Mucosa of gallbladder (tissue), 1 donor: ENCODE measurements at places on chromosomes 12 and 14.

GRCh38 chr12:106331599-106331998, 25.9 kb upstream of the POLR3B start:
- no peak for DNase-seq

DNA sequence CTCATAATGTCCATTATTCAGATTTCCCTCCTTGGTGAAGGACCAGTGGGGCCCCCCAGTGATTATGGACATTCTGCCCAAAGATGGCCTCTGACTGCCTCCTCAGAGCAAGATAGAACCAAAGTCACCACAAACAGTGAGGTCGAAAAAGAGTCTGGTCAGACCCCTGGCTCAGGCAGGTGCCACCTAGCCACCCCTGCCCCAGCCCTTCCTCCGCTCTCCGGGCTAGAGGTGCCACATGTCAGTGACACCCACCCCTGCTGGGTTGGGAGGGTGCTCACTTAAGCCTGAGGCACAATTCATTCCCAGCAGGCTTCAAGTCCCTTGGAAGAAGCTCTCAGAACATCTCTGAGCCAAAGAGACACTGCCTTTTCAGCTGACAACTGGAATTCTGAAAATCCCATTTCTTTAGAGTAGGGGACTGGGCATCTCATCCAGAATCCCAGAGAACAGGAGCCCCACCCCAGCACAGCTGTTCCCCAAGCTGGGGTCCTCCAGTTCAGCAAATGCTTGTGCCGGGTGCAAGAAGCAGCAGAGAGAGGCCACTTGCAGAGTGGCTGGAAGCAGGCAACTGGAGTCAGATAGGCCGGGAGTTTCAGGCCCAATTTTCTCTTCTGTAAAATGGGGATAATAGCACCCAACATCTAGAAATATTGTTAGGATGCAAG, 50.3 kb downstream of the ISCA2 start:
- DNase-seq = no peak

GRCh38 chr12:110869026-110869425, 22.2 kb downstream of the CCDC63 start:
- no peak for DNase-seq

DNA sequence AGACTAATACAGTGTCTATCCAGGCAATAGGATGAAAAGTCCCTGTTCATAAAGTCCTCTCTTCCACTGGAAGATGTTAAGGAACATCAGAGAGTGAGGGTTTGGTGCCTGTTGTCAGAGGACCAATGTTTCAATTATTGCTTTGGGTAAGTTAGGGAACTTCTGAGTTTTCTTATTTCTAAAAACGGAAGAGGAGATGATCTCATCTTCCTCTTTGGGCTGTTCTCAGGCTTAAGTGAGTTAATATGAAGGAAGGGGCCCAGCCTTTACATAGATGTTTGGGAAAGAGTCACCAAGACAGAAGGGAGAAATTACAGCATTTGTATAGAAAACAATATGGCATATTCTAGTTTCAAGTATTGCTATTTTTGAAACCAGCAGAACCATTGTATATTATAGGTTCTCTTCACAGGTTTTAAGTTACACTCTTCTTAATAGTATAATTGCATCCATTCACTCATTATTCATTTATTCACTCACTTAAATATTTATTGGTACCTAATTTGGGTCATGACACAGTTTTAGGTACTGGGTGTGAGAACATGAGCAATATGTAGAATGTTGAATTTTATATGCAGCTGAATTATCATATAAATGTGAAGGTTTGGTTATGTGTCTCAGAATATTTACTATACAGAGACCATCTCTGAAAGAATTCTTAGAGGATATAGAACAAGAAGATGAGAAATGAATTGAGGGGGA, 68.5 kb upstream of the LRIG3 start:
- no peak for DNase-seq

DNA sequence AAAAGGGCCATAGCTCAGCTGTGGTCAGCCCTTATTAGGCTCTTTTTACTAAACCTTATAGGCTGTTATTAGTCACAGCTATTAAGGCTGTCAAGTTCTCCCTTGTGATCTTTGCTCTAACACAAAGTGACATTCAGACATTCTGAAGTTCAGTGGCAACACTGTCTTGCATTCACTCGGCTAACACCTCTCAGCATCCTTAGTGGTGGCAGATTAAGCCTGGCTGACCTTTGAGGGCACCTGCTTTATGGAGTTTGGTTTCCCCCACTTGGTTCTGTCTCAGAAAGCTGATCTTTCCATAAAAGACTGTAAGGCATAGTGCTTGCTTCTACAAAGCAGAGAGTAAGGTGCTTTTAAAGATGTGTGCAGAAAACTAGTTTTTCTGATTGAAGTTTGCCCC, 677.4 kb upstream of the TMEM132C start:
- no peak for DNase-seq

DNA sequence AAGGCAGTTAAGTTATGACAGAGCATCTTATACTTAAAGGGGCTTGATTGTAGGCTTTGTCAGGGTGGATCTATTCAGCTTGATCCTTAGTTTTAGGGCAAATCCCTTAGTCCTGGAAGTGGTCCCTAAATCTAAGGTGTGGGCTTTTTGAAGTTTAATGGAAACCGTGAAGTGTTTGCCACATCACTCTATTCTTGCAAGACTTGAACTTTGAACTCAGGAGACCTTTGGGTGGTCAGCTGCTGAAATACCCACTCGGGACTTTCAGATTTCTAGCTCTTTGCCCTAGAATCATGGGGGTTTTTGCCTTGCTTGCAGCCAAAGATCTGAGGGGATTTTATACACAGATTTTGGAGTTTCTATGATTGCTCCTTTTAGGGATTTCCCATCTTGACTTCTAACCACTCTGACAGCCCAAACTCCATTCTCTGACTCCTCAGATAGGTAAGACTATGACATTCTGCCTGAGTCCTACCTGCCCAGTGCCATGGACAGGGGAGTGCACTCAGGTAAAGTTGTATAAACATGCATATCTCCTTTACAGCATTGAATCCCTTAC, 39.9 kb downstream of the SNAPC1 start:
- DNase-seq = no peak

DNA sequence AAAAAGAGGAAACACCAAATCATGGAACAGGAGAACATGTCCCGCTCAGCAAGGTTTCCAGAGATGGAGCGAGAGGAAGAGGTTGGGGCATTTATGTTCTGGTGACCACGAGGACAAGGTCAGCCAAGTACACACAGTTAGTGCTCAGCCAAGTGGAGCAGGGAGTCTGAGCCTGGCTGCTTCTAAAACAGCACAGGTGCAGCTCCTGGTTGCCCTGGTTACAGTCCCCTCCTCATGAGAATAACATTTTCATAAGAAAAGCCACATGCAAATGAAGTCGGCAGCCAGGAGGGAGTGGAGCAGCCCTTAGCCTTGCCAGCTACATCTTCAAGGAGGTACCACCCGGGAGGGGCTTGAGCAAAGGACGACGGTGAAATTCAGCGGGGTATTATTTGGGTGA, 81.8 kb downstream of the NOS1 start:
- no peak for DNase-seq

DNA sequence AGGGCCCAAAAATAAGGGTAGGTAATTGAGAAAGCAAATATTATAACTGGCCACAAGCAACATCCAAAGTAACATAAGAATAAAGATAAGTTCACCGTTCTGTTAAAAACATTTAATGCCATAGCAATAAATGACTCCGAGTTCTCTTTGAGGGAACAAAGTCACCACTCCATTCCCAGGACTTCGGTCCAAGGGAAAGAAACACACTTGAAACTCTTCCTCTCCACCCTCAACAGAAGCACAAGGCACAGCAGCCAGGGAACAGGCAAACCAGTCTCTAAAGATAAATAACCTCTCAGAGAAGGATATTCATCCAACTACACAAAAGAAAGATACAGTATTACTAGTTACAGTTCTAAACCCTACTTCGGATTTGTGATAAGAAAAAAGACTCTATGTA, 2.5 kb downstream of the SETD3 start:
- DNase-seq = no peak

DNA sequence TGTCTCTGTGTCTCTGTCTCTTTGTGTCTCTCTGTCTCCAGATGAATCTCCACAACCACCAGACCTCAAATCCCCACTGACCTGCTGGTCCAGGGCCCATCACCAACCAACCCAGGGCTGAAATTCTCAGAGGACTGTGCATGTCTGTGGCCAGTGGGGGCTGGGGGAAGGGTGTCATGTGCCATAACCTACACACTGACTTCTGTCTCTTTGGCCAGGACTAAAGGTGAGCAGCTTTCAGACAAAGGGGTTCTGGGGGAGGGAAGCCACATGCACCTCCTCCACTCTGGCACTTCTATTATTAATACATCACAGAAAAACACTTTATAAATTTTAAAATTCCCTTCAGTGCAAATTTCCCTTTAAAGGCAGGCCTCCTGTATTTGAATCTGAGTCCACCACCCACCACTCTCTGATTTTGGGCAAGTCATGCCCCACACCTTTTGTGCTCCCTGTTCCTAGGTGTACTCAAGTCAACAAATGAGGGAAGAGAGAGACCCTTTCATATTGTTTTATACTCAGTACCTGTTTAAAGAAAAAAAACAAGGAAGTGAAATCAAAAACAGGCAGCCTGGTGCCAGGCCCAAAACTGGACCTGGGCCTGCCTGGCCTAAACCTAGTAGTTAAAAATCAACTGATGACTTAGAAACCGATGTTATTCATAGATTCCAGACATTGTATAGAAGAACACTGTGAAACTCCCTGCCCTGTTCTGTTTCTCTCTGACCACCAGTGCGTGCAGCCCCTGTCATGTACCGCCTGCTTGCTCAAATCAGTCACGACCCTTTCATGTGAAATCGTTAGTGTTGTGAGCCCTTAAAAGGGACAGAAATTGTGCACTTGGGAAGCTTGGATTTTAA, 80.2 kb downstream of the TUNAR start:
- no peak for DNase-seq

GRCh38 chr14:45359746-45360145, 106.7 kb upstream of the MIS18BP1 start:
- no peak for DNase-seq

DNA sequence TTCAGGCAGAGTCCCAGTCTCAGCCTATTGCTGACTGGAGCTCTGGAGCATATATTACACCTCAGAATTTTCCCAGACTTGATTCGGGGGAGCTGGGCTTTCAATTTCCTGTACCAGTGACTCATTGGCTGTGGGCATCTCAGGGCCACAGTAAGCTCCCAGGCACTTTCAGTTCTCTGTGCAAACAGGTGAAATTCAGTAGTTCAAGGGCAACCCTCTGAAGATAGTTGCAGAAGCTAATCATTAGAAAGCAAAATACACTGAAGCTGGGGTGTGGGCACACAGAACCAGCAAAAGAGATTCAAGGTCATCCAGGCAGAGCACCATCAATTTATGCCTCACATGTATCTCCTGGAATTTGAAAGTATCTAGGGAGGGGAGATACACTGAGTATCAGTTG, 8.1 kb upstream of the NIN start:
- DNase-seq = no peak

- DNase-seq = no peak
Measured at GRCh38 chr12:54708826-54709225, 60.7 kb upstream of the DCD start.

DNA sequence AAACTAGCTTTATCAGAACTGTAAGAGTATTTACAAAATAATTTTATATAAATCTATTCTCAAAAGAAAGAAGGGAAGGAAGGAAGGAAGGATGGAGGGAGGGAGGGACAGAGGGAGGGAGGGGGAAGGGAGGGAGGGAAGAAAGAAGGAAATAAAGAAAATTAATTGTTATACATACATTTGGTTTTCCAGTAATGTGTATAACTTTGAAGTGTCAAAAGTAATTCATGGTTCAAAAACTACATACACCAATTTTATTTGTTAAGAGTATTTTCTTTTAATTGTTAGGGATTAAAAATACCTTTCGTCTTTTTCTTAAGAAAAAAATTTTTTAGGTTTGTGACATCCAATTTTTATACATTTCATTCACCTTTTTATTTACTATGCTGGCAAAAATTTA, 17.5 kb upstream of the KCNC2 start:
- DNase-seq = no peak

DNA sequence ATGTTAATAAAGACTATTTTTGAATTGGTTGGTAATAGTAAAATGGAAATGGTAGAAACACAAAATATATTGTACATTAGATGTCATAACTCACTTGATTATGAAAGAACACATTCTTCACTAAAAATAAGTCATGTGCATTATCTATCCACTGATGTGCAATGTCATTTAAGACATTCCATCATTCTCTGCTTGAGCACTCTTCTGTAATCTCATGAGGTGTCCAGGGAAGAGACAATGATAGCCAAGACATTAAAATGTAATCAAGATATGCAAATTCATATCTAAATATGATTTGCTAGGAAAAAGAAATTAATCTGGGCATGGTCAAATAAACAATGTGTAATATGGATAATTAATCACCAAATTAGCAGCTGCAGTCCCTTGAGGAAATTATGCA, 422.5 kb downstream of the BTG1 start:
- no peak for DNase-seq

DNA sequence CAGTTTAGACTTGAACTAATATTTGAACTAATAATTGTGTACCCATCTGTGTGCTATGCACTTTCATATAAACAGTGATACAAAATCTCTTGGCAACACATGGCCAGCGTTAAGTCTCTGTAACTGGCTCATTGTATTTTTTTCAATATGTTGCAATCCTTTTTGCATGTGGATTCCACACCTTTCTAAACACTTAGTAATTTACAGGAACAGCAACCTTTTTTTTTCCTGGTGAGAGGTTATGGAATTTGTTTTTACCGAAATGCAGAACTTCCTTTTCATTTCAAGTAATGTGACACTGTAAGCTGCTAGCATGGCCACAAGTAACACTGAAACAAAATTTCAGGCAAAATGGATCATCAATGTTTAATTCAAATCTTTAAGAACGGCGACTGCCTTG, 45.4 kb upstream of the EPS8 start:
- no peak for DNase-seq

DNA sequence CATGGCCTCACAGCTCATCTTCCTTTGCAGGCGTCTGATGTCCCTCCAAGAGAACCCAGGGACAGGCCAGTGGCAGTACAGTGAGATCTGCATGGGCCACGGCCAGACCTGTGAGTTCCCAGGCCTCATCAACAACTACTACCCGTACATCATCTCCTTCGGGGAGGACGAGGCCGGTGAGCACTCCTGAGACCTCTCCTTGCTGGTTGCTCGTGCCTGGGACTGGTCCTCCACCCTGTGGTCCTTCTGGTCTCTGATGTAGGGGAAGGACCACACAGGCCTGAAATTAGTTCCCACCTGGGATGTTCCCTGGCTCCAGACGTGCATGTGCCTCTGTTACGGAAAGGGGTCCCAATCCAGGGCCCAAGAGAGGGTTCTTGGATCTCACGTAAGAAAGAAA, 17.9 kb downstream of the HHIPL1 start:
- DNase-seq = no peak

DNA sequence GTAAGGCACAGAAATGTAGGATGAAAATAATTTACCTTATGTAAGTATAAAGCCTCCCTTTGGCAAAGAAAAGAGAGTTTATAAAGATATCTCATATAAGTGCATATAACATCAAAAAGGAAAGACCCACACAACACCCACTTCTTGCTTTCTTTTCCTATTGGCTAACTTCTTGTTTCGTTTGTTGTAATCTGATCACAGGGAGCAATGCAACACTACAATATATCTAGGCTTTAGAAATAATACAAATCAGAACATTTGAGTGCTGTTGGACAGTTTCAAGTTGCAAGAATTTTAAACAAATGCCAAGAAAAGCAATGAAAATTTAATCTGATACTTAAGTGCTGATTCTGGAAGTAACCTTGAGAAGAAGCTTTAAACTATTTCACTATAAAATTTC, 1.3 kb downstream of the FGD6 start:
- no peak for DNase-seq

GRCh38 chr14:23443411-23443812, 8.0 kb upstream of the MYH7 start:
- DNase-seq = no peak

GRCh38 chr14:99225436-99226203, 46.4 kb downstream of the BCL11B start:
- no peak for DNase-seq

GRCh38 chr12:123056053-123056452, 75.6 kb downstream of the ARL6IP4 start:
- no peak for DNase-seq
